ENCODE measurements at places on chromosomes 5 and 9.

GRCh38 chr9:17503196-17503595, 75.7 kb upstream of the SH3GL2 start:
- DNase-seq: no peak

DNA sequence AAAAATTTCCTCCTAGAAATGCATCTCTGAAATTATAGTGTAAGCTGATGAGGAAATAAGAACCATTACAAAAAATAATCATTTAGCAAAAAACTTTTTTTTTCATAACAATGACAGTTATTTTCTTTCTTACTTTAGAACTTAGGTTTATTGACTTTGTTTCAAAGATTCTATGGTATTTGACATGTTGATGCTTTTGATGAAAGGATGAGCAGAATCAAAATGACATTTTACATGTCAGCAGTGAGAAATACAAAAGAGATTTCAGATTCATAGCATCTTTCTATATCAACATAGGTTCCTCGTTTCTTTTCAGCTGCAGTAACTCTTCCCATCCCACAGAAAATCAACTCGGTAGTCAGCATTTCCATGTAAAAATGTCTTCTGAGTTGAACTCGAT, 1226.6 kb upstream of the C9orf72 start:
- DNase-seq: no peak

DNA sequence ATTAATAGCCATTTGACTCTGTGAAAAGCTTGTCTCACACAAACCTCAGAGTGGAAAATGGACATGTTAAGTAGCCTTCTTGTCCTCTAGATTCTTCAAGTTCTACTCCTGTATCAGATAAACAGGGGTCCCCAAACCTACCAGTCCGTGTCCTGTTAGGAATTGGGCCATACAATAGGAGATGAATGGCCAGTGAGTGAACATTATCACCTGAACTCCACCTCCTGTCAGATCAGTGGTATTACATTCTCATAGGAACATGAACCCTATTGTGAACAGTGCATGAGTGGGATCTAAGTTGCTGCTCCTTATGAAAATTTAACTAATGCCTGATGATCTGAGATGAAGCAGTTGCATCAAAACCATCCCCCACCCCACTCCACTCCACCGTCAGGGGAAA, 136.3 kb downstream of the TMEM232 start:
- peak; percentile 41 for DNase-seq

DNA sequence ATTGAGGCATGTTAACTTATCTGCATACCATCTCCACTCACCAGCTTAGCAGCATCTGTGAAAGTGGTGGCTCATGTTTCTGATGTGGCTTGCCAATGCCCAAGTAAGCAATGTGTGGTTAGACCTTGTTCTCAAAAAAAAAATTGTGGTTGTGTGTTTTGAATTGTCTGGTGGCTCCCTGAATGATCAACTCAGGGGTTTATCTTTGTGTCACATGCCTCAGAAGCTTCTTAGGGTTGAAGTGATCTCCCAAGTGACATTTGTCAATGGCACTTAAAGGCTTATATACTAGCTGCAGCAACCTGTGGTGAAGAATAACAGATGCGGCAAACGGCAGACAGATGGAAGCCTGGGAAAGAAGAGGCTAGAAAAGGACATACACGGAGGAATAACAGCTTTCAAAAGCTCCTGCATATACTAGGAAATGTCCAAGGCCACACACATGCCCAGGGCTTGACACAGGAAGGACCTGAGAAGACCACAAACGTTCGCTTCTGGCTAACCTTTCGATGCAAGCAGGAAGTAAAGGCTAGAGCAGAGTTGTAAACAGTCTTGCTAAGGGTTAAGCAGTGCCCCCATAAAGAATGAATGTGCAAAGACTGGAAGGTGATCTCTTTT, 42.2 kb upstream of the FSD1L start:
- peak; percentile 45 for DNase-seq

DNA sequence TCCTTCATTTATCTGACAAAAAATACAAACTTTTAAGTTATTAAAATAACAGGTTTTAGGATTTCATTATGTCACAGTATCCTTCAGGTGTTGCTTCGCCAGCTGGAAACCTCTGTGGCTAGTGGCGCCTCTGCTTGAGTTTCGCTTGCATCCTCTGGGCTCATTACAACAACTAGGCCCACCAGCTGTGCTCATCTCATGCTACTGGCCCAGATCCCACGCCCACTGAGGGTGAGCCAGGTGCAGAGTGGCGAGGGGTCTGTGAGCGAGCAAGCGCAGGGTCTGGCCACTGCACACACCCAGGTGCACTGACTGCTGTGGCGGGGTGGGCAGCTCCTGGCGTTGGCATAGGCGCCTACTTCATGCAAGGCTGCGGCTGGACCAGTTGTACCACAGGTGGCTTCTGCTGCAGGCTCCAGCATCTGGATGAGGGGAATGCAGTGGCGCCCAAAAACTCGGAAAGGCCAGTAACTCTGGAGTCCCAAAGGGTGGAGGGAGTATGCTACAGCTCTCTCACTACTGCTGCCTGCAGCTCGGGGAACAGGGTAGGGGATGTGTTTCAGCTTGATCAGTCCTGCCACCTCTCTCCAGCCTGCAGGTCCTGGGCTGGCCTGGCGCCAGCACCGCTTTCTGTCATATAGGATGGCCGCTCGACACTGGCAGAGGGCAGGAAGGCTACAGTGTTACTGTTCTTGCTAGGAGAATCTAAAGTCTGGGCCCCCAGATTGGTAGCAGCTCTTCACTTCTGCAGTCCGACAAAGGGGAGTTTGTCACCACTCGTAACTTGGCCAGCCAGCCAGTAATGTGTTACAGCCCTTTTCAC, 452.1 kb downstream of the TUSC1 start:
- DNase-seq: no peak

- no peak for DNase-seq
These were observed 215.6 kb downstream of the SYK start for GRCh38 chr9:91017245-91017644.

- DNase-seq: no peak
These were observed 14.9 kb downstream of the ADAMTSL1 start for GRCh38 chr9:18488886-18489285.

GRCh38 chr9:90054810-90055209, 450.0 kb downstream of the GADD45G start:
- DNase-seq: no peak

- no peak for DNase-seq
These were observed 5.0 kb upstream of the PTGER4 start for GRCh38 chr5:40674661-40675235.

DNA sequence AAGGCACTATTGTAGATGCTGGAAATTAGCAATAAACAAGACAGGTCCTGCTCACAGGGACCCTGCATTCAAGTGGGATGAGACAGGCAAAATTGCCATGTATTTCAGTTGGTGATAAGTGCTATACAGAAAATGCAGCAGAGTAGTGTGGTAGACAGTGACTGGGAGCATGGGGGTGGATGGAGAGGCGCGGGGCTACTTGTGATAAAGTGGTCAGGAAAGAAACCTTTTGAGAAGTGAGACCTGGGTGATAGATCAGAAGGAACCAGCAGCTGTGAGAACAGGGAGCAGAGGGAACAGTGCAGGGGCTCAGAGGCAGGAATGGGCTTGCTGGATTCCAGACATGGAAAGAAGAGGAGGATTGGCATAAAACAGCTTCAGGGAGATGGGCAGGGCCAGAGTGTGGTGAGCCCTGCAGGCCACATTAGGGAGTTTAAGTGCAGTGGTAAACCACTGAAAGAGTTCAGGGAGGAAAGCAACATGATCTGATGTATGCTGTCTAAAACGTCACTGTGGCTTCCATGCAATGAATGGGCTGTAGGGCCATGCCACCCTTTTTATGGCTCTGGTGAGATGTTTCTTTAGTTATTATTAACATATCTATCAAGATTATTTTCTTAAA, 7.3 kb downstream of the CRHBP start:
- peak; percentile 19 for DNase-seq

DNA sequence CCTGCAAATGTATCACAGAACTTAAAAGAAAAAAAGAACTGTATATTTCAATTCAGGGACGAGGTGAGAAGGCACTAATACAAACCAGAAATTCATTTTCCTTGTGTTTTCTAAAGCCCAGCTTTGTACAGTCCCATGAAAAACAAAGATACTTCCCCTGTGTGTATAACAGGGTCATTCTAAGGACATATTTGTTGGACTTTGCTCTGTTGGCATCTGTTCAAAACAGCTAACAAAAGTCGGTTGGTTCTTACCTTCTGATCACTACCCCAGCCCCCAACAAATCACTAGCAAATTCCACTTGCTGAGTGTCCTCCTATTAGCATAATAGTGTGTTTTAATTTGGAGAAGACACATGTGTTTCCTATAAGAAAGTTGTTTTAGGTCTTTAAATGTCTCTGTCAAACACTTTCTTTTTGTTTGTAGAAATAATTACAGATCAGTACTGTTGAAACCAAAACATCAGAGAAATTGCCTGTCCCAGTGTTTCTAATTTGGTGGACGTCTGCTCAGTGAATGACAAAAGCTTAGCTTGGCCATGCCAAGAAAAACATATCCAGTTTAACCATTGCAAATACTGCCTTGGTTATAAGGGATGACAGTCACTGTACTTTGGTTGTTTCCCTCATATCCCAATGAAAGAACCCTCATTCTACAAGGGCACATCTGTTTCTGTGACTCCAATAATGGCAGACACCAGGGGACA, 480.5 kb downstream of the EBF1 start:
- DNase-seq: no peak

DNA sequence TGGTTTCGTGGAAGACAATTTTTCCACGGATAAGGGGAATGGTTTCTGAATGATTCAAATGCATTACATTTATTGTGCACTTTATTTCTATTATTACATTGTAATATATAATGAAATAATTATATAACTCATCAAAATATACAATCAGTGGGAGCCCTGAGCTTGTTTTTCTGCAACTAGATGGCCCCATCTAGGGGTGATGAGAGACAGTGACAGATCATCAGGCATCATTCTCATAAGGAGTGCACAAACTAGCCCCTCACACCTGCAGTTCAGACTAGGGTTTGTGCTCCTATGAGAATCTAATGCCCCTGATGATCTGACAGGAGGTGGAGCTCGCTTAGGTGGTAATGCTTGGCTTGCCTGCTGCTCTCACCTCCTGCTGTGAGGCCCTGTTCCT, 6.4 kb downstream of the ISCA1 start:
- DNase-seq: no peak

GRCh38 chr9:18805386-18805785, 227.6 kb downstream of the SAXO1 start:
- DNase-seq: no peak

GRCh38 chr5:137629646-137630045, 106.2 kb downstream of the KLHL3 start:
- peak; percentile 60 for DNase-seq

GRCh38 chr5:1793301-1793740, 6.3 kb downstream of the MRPL36 start:
- peak; percentile 17 for DNase-seq

- no peak for DNase-seq
These were observed 29.7 kb downstream of the CNTFR start for GRCh38 chr9:34559624-34560455.

GRCh38 chr9:128243215-128244018, 32.4 kb downstream of the GOLGA2 start:
- no peak for DNase-seq

Measured in MM.1S (cell line).